Activated B cell treated with CpG ODN at 0.5 μM for 24 hours (primary cell): ENCODE measurements at places on chromosomes 6 and 20.

DNA sequence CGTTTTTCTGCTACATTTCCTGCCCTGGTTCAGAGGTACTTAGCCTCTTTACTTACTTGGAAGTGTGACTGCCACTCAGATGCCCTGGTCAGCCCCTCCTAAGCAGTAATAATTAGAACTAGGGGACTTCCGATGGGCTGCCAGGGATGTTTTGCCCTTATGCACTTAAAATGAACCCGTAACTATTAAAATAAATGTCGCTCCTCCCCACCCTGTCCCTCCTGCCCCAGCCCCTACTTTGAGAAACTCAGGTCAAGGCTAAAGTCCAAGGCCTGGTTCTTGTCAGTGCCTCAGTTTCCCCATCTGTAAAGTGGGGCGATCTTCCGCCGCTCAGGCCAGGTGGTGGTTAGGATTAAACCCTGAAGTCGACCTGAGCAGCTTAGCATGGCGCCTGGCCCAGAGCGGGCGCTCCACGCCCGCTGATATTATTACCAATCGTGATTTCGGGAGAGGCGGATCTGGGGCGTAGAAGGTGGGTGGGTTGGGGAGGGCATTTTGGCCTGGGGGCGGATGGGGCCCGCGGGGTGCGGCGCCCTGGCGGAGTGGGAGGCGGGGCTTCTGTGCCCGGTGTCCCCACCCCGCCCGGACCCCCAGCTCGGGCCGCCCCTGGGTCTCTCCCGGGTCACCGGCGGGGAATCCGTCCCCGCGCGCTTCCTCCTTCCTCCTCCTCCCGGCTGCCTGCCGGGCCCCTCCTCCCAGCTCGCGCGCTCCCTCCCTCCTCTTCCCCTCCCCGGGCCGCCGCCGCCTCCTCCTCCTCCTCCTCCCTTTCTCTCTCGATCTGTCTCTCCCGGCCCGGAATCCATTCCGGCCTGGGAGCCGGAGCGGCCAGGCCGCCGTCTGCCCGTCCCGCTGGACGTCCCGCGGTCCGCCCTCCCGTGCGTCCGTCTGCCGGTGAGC is at the start of gene SRC:
TSS of gene SRC (plus strand) at position 802 of the 897 bp plus-strand sequence. CDS start 38,014 bp downstream, outside the sequence.
- peak; percentile 56 for DNase-seq

DNA sequence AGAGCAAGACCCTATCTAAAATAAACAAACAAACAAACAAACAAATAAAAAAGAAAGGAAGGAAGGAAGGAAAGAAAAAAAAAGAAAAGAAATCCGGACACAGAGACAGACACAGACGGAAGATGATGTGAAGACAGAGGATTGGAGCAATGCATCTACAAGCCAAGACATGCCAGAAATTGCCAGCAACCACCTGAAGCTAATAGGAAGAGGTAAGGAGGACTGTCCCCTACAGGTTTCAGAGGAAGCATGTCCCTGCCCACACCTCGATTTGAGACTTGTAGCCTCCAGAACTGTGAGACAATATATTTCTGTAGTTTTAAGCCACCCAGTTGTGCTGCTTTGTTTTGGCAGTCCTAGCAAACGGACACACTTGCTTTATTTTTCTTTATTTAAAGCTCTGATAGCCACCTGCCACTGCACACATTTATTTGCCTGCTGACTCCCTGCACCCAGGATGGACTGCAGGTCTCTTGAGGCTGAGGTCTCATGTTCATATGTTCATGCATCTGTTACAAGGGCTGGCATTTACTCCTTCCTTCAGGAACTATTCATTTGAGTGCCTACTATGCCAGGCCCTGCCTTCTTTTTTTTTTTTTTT is 20.7 kb upstream of the ZMYND8 start:
- DNase-seq = no peak

DNA sequence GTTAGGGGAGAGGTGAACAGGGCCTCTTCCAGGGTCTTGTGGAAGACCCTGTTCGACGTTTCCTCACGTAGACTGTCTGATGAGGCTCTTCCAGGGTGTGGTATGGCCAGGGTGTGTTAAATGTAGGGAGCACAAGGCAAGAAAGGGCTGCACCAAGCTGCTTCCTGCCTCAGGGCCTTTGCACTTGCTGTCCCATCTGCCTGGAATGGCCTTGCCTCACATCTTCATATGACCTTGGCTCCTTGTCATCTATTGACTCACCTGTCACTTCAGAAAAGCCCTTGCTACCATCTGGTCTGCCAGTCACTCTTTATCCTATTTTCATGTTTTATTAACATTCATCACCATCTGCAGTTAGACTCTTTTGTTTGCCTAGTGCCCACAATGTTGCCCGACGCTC is 31.0 kb downstream of the E2F3 start:
- no peak for DNase-seq

DNA sequence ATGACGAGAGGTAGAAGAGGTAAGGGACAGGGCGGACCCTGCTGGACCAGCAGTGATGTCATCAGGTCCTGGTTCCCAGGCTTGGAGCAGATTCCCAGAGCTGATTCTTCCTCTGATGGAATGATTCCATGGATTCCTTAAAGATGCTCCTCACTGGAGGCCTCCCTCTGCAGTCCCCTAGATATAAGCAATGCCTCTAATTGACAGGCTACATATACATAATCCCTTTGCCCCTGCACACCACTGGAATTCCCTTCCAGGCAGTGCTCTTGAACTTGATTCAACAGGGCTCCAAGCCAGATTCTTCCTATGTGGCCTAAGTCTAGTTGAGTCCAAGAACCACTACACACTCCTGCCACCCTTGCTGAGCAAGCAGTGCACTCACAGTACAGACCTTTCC is 52.3 kb upstream of the L3MBTL3 start:
- no peak for DNase-seq

- no peak for DNase-seq
Measured at GRCh38 chr20:14918976-14919375, 581.6 kb upstream of the FLRT3 start.

DNA sequence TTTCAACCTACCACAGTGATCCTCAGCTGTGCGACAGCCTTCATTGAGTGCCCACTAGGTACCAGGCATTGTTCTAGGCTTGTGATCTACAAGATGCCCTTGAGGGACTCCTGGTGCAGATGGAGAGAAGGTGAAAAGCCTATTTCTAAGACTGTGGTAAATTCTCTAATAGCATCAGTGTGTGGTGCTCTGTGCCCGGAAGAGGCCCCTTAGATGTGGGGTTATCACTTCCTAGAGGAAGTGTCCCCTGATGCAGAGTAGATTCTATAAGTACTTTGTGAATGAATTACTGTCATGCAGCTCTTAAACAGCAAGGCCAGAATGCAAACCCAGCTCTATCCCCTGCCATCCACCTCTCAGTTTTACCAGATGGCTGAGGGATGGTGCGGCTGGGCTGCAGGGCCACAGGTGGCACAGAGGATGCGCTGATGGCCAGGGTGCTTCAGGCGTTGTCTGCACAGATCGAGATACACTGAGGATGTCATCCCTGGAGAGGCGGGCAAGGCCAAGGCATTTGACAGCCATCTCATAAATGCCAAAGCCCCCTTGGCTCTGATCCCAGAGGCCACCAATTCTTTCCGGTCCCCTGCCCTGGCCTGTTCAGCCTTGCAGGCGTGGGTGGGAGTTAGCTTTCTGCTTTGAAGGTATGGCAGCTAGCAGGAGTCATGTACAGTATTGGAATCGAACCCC is 96.7 kb downstream of the TOX2 start:
- DNase-seq = no peak

GRCh38 chr6:5287205-5287965 is 26.1 kb downstream of the FARS2 start:
- DNase-seq = no peak
